ENCODE measurements at places on chromosomes 11 and 22.
A peak's percentile ranks its signal among the peaks of the same experiment; 100 is the strongest.

DNA sequence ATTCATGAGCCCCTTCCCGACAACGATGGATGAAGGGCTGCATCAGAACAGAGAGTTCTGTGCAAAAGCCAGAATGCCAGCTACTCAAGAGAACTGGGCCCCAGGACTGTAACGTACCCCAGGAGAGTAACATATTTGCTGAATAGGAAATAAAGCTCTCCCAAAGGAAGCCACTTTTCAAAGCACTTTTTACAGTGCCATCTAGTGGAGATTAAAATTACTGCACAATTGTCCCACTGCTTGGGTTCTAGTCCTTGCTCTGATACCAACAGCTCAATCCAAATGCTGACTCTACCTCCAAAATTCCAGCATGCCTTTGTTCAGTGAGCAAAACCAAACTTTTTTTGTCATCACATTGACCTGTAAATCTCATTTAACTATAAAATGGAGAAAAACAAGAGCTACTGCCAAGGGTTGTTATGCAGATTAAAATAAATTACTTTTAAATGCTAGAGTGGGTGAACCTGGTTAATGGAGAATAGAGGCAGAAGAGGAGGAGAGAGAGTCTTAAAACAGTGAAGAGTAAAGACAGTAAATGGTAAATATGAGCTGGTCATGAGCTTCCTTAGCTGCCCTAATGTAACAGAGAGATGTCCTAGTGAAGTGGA is 87.6 kb upstream of the FSHB start:
- no peak for DNase-seq

- no peak for DNase-seq
These were observed 27.7 kb downstream of the MICAL2 start for GRCh38 chr11:12137938-12138731.

DNA sequence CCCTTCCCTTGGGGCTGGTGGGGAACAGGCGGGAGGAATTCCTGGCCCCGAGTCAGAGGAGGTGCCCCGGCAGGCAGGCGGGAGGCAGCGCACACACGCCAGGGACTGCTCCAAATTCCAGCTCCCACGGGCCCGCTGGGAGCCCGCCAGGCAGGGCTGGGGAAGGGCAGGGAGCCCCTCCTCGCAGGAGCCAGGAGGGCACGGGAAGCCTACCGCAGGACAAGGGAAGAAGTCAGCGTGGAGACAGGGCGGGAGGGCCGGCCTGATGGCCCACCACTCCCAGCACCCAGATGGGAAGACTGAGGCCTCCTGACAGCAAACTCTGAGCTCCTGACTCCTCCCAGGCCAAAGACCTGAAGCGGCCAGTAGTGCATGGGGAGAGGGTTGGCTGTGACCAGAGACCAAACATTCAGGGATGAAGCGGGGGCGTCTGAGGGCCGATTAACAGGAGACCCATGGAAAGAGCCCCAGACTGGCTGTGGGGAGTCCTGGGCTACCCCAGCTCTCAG is 22.4 kb downstream of the RPL3 start:
- no peak for DNase-seq

DNA sequence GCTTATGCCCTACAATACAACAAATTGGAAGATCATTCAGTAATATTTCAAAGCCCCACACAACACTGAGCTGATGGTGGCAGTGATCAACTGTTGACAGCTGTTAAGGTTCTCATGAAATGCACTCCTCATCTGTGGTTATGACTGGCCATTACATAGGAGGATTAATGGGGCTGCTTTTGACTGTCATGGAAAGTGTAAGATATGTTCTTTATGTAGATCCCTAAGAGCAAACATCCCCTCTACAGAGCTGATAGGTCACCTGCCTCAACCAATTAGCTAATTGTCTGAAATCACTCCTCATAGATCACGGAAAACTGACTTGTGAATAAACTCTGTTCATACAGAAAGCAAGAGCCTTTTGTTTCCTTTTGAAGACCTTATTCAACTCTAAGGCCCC is 78.1 kb downstream of the GAB2 start:
- no peak for DNase-seq

DNA sequence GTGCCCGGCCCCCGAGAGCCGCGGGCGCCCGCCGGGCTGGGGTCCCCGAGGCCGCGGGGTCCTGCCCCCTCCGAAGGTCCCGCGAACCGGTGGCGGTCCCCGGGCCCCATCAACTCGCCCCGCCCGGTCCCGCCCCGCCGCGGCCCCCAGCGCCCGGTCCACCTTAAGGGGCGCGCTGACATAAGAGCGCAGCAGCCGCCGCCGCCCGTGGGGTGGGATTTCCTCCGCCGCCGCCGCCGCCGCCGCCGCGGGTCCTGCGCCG is at the start of gene ZDHHC8:
ZDHHC8 (plus strand) TSS at position 208 of the 262 bp plus-strand sequence. CDS start 144 bp downstream, outside the sequence.
- peak; percentile 52 for DNase-seq

GRCh38 chr11:8801121-8801520 is 109.9 kb upstream of the AKIP1 start:
- no peak for DNase-seq

GRCh38 chr11:27839226-27839913 is 139.1 kb upstream of the BDNF start:
- DNase-seq = no peak

- DNase-seq = no peak
These were observed 51.6 kb downstream of the ST3GAL4 start for GRCh38 chr11:126407101-126407521.

- DNase-seq = no peak
These were observed 19.5 kb downstream of the TSKU start for GRCh38 chr11:76802621-76803020.

- DNase-seq = no peak
These were observed 1.6 kb upstream of the ADM2 start for GRCh38 chr22:50479721-50480120.

GRCh38 chr11:92278791-92279433 is 54.3 kb downstream of the FAT3 start:
- DNase-seq = no peak

- DNase-seq = no peak
These were observed 138.8 kb upstream of the UBASH3B start for GRCh38 chr11:122516686-122517085.

DNA sequence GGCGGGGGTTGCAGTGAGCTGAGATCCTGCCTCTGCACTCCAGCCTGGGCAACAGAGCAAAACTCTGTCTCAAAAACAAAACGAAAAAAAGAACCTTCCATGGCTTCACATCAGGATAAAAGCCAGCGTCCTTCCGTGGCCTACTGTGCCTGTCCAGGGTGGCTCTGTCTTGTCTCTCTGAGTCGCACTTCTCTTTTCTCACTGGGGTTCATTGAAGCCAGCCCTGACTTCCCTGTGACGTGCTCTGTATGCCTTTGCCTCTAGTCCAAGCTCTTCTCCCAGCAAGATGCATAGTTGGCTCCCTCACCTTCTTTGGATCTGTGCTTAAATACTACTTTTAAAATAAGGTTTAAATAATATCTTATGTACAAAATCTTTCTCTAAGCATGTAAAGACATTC is 11.6 kb downstream of the ATXN10 start:
- DNase-seq = no peak

DNA sequence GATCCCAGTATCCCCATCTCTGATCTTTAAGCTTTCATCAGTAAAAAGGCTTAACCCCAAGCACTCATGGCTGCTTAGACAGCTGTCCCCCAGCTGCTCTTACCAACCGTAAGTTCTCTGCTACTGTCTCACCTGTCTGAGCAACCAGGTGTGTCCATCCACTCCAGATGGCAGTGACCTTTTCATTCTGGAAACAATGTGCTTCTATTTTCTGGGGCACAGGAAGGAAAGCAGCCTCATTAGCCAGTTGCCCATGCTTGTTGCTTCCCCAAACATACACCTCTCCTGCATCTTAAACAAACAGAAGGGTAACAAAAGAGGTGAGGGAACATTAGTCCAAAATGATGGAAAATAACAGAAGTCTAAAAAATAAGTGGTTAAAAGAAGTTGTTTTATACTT is 24.4 kb downstream of the SERGEF start:
- DNase-seq = no peak

DNA sequence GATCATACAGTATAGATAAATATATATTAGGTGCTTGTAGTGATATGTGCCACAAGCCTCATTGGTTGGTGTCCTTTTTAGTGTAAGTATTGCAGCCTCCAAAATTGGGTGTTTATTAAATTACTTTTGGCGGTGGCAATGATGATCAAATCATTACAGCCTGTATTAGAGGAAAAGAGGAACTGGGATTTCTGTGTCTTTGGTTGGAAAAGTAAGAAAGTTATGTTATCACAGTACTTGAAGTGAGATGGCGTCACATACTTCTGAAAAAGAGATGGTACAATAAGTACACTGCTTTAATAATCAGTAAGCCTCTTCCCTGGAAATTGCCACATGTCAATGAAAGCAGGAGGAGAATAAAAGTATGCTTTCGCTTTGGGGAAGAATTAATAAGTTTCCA is 523 bp upstream of the MPZL3 start:
- DNase-seq = no peak

DNA sequence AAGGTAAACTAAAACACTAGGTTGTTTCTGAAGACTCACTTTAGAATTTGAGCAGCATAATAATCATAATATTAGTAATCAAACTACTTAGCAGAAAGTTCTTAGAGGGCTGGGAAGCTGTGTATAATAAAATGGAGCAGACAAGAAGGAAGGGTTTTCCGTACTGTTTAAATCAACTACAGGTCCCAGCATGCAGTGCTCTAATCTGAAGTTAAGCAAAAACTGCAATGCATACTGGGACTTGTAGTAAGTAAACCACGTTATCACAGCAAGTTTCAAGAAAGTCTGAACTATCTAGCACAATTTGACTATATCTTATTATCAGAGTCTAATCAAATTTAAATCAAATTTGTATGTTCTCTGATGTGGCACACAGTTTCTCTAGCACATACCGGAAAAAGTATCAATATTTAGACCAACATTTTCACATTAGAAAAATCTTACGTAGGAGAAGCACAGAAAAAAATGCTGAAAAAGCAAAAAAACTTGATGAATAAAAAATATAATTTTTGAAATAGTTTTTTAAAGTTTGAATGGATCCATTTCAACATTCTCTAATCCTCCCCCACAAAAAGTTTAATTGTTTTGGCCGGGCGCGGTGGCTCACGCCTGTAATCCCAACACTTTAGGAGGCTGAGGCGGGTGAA is 8.2 kb downstream of the PHF21A start:
- peak; percentile 18 for DNase-seq

DNA sequence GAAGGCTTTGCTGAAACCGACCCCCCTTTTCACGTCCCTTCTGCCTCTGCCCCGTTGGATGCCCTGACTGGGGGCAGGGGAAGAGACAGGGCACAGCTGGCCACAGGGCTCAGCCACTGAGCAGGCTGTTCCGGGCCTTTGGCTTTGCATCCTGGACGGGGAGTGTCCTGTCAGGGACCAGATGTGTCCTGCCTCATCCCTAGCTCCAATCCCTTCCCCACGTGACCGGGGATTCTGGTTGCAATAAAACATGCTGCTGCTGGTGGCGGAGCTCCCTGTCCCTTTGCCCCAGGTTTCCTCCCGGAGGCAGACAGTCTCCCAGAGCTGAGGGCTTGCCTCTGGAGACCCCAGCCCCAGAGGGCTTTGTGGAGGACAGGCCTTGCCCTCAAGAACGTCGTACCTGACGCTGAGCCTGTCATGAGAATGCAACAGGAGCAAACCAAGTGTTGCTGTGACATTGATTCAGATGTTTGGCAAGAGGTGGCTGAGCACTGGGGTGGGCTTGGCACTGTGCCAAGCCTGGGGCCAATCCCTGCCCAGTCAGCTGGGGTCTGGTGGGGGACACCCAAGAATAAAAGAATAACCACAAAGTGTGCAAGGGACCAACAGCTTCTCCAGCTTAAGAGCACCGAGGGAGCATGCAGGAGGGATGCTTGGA is 7.3 kb downstream of the CDC42EP2 start:
- DNase-seq = no peak

- DNase-seq = no peak
These were observed 36.9 kb upstream of the LINC01488 start for GRCh38 chr11:69444381-69445130.

DNA sequence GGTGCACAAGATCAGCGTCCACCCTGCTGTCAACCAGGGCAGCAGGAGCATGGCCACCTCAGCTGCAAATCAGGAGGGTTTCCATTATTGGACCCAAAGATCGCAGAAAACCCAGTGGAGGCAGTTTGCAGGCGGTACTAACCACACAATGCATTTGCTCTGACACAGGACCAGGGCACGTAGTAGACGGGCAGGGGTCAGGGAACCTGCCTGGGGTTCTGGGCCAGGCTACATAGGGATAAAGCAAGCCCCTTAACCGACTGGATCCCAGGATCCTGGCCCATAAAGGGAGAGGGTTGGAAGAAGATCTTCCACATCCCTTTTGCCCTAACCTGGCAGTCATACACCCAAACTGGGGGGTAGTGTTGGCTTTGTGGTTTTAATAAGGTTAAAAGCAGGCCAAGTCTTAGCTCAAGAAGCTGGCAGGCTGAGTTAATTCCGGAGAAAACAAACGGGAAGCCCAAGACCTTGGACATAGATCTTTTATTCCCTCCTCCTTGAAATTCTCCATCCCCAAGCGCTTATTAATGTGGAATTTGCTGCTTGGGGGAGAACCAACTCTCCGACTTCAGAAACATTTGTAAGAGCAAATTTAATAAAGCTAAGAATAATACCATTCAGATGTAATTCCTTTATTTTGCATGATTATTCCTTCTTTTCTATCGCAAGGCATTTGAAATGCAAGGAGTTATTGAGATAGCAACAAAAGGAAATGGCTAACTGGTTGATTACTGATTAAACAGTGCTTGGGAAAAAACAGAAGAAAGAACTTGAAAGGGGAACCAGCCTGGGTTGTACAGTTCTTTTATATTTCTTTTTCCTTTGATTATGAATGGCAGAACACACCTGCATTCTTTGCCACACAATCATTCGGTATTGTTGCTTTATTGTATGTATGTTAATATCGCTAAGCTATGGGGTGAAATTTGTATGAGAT is 6.3 kb upstream of the ARHGAP8 start:
- DNase-seq = no peak

- no peak for DNase-seq
These were observed 23.0 kb downstream of the LIMK2 start for GRCh38 chr22:31235081-31235480.

DNA sequence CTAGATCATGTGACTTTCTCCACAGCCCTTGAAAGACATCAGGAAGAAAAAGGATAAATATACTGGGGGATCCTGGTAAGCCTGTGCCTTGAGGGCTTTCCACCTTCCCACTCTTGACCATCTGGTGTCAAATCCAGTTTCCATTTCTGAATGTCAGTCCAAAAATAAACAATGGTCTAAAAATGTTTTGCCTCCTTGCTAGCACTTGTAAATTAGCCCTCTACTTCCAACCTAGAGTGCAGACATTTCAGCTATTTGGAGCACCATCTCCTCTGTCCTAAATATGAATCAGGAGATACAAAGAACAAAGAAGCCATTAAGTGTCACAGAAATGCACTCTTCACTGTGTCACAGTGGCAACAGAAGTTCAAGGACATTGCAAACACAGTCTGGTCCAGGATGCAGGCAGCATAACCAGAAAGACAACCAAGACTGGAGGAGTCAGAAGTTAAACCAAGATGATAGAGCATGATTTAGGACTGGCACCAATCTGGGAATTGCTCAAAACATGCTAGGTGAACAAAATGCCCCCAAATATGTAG is 88.1 kb downstream of the CCDC34 start:
- DNase-seq = no peak

- no peak for DNase-seq
These were observed 505.6 kb downstream of the BUD13 start for GRCh38 chr11:116267146-116267545.

- no peak for DNase-seq
These were observed 3.6 kb downstream of the SOX6 start for GRCh38 chr11:16352707-16353106.

- no peak for DNase-seq
These were observed 73.7 kb downstream of the FLI1 start for GRCh38 chr11:128767591-128768001.

GRCh38 chr22:49070501-49070900 is 757.2 kb downstream of the BRD1 start:
- no peak for DNase-seq

Data from stimulated activated CD4-positive, alpha-beta T cell treated with anti-CD3 and anti-CD28 coated beads, TNF-alpha, amount 100 ng/mL, for 4 hours (primary cell).